Stimulated activated CD4-positive, alpha-beta T cell treated with anti-CD3 and anti-CD28 coated beads, Interleukin-2, amount 100 ng/mL, for 24 hours (primary cell): ENCODE measurements at places on chromosomes 13 and 19.

GRCh38 chr13:97631158-97631557 is 197.2 kb downstream of the RAP2A start:
- DNase-seq = no peak

DNA sequence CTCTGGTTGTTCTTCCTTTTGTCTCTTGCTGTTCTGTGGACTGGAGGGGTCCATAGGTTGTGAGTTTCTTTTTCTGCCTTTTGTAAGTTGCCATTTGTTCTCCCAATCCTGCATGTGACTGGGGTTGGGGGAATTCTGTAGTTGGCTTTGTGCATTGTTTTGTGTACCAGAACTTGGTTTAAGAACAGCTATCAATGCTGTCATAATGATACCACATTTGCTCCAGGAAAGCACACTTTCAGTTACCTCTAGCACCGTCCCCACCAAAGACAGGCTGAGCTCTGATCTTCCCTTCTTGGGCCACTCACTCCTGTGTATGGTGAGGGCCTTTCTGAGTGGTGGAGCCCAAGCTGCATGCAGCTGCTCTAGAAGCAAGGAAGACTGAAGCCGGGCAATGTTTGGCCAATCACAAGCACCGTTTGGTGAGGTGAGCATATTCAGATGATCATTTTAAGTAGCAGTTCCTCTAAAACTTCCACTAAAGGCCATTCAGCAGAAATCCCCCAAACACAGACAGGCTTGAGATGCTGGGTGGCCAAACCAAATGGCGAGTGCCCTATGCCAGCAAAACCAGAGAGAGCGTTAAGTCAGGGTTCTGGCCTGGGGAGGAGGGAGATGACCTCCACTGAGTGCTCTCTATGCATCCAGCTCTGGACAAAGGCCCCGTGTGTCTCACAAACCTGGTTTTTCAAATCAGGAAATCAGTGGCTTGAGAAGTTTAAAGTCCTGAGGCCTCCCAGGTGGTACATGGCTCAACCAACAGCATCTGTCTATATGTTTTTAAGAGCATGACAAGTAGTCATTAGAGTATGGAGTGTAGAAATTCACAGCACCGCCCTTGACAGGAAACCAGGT is 120.7 kb upstream of the SPATA13 start:
- DNase-seq = no peak

DNA sequence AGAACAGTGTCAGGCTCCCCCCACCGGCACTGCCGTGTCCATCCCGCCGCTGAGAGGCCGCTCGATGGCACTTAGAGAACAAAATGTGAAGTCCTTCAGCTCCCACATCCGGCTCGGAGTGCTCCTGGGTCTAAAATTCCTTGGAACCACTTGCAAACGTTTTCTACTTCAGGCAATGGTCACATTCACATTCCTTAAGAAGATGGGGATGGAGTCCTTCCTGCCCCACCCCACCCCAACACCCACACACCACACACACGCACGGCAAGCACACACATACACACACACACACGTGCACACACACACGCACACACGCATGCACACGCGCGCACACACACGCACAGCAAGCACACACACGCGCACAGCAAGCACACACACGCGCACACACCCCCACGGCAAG is 83.4 kb downstream of the SOX1 start:
- no peak for DNase-seq

DNA sequence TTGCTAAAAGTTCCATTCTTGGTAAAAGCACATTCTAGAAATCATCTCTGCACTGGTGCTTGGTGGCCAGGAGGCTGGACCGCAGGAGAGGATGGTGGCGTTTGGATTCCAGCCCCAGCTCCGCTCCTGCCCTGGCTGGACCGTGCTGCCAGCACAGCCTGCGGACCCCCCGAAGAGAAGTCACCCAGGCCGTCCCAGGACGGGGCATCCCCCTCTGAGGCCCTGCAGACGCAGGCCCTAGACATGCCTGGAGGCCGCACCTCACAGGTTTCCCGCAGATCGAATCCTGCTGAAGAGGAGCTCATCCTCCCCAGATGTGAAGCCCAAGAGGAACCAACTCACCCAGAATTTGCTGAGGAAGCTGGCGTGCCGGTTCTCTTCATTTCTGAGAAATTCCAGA is 159.0 kb downstream of the TEX29 start:
- no peak for DNase-seq

- no peak for DNase-seq
These were observed 516.2 kb upstream of the ATXN8OS start for GRCh38 chr13:69591437-69591836.

DNA sequence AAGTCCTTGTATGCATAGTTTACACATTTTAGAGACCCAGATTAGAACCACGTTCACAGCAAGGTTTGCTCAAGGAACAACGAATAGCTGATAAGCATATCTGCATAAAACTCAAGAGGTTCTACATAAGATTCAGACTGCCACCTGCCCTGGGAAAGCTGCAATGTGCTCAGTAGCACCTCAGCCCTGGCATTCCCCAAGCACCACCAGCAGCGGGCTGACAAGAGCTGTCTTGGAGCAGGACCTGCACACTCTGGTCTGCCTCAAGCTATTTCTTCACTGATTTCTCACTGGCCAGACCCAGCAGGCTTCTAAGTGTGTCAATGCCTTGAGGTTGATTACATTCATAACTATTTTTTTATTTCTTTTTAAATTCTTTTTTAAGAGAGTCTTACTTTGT is 65.8 kb upstream of the UQCRFS1 start:
- DNase-seq = no peak
